A549 treated with ZK216348 at 1 μM for 4 hours (cell line): ENCODE measurements at places on chromosomes 12 and 14. TPM values are rescaled to one million over a fixed set of nuclear protein-coding genes. Genes with fewer than 3 reads are reported as not detected.

KLHL33 gene
- total RNA-seq = not detected in 5 replicates

ASB2 gene
- total RNA-seq = 0.60 to 2.0 TPM (median 1.0 TPM) in 5 replicates

B4GALNT1 gene
- 27.2 to 51.6 TPM (median 49.2 TPM) in 5 replicates for total RNA-seq

ZNF891 gene
- total RNA-seq = 0.24 to 0.41 TPM (median 0.40 TPM) in 5 replicates

TMED10 gene
- total RNA-seq = 266 to 278 TPM (median 271 TPM) in 5 replicates

LMNTD1 gene
- total RNA-seq = not detected in 5 replicates
